MG63 (cell line): ENCODE measurements at places on chromosomes 4 and X. TPM values are rescaled to one million over a fixed set of nuclear protein-coding genes. Genes with fewer than 3 reads are reported as not detected.

- DNase-seq, result peak; percentile 0
These were observed 96.5 kb downstream of the CHRDL1 start for GRCh38 chrX:110699109-110699508.

DNA sequence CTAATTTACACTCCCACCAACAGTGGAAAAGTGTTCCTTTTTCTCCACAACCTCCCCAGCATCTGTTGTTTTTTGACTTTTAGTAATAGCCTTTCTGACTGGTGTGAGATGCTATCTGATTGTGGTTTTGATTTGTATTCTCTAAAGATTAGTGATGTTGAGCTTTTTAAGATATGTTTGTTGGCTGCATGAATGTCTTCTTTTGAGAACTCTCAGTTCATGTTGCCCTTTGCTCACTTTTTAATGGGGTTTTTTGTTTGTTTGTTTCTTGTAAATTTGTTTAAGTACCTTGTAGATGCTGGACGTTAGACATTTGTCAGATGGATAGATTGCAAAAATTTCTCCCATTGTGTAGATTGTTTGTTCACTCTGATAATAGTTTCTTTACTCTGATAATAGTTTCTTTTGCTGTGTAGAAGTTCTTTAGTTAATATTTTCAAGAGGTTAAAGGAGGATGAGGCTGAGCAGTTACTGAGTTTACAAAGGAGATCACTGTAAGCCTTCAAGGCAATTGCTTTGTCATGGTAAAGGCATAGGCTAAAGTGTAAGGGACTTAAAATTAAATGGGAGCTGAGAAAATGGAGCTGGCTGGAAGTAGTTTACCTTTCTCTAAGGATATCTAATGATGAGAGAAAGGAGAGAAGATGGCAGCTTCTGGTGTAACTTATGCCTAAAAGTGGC lies 323.4 kb downstream of the PCDH7 start:
- DNase-seq, result no peak

DNA sequence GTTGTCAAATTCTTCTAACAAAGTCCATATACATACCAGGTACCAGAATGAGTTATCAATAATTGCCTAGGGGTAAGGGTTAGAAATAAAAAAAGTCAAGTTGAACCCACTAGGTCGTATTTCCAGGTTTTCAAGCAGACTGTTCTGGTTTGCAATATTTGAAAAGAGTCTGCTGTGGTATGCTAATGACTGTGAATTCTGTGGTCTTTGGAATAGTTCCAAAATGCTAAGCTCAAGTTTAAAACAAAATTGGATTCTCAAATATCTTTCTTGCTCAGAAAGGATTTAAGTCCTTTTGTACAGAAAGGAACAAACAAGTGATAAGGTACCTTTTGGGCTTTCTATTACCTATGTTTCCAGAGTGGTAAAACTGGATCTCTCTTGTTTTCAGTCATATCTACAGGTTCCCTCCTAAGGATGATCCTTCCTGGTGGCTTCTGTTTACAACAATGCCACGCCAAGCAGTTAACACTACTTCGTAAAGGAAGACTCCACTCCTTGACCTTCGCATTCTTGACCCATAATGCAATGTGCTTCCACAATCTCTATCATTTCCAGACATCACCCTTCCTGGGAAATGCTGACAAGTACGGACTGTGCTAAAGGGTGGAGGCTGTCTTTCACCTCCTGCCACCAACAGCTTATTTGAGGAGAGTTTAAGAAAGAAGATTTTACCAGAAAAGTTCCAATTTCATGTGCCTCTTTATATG lies 531.7 kb upstream of the FTHL17 start:
- no peak for DNase-seq

DNA sequence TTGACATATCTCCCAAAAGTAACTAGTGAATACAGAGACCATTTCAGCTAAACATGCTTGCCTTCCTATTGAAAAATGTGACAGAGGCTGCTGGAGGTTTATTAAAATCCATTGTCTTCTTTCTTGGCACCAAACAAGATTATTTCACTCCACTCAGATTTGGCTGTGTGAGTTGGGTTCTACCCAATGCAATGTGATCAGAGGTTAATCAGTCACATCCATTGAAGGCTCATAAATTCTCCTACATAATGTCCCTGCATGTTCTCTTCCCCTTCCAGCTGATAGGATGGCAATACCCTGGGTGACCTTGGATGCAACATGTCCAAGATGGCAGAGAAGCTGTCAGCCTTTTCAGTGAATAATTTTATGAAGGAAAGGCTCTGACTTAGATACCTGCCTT lies 54.5 kb downstream of the TKTL2 start:
- DNase-seq, result no peak

DNA sequence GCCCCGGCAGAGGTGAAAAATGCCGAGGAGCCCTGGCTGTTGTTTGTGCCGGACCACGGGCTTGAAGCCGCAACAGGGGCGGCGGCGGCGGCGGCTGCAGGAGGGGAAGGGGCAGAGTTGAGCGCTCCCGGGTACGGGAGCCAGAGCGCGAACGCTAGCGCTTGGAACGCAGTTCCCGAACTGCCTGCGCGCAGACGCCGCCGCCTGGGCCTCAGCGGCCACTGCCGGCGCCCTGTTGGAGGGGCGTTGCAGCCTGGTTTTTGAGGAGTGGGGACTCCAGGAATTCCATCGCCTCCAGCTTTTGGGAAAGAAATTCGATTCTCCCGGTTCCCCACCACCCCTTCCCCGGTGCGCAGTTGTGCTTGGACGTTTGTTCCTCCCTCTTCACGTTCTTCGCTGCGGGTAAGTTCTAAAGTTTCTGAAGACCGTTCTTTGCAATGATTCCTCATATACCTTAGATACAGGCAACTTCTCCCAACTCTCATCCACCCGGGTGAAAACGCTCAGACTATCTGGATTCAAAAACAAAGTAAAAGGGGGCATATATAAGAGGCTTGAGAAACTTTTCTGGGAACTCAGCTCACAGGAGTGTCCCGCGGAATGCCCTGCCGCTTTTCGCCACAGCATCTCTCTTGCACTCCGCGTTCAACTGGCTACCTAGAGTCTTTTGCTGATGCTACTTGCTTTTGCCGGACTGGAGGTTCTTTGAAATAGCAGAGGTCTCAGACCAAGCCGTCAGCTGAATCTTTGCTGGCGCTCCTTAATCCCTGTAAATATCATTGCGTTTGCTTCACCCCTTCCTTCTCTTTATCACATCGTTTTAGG lies 1.0 kb downstream of the FAT4 start:
- DNase-seq, result peak; percentile 61

DNA sequence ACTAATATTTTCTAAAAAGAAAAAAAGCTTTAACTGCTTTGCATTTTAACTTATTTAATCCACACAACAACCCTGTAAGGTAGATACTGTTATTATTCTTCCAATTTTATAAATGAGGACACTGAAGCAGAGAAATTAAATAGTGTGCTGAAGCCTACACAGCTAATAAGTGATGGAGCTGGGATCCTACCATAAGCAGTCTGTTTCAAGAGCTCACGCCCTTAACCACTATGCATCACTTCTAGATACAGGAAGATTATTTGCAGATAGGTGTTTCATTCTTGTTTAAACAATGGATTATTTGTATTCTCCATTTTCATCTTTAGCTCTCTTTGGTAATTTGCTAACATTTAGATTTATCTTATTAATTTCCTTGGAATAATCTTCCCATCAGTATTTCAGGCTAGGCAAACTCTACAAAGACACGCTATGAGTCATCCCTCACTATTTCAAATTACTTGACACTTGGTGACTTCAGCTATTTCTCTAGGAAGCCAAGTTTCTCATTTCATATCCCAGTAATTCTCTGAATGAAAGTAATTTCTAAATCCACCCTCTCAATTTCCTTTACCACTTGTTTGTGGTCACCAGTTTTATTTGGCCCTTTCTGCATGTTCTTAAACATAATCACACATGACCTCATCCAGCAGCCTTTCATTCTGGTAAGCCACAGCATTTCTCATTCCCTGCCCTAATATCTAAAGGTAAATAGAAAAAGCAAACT lies 67.3 kb downstream of the ASB9 start:
- DNase-seq, result peak; percentile 1

GRCh38 chrX:144840616-144841015 lies 406.7 kb upstream of the SPANXN1 start:
- no peak for DNase-seq

DNA sequence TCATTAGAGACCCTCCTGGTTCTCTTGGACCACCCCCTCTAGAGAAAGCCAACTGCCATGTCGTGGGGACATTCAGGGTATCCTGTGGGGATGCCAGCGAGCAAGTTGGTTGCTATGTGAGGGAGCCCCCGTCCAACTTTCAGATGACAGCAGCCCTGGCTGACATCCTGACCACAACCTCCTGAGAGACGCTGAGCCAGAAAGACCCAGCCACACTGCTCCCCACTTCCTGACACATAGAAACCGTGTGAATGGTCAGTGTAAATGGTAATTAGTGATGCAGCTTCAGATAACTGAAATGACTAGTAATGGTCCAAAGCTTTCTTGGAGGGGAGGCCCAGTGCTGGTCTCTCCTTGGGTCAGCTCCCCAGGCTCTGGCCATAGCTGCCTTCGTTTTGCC lies 10.8 kb downstream of the CLCN4 start:
- no peak for DNase-seq

- no peak for DNase-seq
These were observed 14.2 kb upstream of the C4orf51 start for GRCh38 chr4:145665773-145666172.

GRCh38 chrX:102968216-102968615 lies 31.1 kb downstream of the RAB40AL start:
- DNase-seq, result peak; percentile 10

GRCh38 chrX:141924293-141924692 lies 20.6 kb downstream of the MAGEC1 start:
- DNase-seq, result no peak

GRCh38 chrX:50812995-50813842 lies 775 bp downstream of the SHROOM4 start:
- peak; percentile 43 for DNase-seq

DNA sequence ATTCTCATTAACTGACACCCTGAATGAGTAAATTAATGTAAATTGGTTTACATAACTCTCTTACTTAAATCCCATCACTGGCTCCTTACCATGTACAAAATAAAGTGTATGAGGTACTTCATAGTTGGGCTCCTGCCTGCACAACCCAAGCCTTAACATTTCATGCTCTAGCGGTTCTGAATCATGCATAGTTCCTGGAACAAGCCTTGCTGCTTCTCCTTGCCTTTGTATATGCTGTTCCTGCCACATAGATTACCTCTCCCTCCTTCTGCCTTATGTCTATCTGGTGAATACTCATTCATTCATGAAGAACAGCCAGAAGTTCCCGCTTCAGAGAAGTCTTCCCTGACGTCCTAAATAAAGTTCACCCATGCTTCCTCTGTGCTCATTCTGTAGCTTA lies 594.7 kb downstream of the SMARCA1 start:
- no peak for DNase-seq

DNA sequence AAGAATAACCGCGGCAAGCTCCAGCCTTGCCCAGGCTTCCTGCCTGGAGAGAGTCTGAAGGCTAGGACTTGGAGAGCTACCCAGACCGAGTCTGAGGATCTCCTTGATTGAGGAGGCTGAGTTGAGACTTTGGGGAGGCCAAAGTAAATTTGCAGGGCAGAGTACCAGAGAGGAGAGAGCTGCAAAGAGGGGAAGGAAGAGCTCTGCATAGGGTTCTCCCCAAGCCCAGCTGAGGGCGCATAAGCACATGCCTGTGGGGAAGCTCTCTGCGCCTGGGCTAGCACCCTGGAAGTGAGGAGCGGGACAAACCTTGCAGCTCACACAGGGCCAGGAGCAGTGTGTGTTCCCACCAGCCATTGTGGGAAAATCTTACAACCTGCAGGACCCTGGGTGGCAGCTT lies 56.1 kb downstream of the FAM193A start:
- DNase-seq, result no peak

GRCh38 chr4:15476396-15476795 lies 6.7 kb downstream of the CC2D2A start:
- DNase-seq, result no peak

- no peak for DNase-seq
These were observed 48.5 kb upstream of the ZNF157 start for GRCh38 chrX:47321823-47322371.

DNA sequence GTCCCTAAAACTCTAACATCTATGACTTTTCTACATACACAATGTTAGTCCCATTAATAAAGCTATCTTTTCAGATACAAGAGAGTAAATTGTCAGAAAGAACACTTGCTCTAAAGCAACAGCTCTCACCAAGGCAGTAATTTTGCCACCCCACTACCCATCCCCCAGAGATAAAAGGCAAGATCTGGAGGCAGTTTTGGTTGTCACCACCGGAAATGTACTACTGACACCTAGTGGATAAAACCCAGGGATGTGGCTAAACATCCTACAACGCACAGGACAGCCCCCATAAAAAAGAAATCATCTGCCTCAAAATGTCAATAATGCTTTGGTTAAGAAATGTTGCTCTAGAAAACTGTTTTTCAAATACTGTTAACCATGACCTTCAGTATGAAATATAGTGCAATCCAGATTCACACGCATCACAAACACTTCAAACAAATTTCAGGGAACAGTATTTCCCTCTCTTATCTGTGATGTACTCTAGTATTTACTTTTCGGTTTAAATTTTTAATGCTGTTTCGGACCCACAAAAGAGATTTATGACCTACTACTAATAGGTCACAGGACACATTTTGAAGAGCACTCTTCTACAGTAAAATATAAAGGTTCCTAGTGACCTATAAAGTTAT lies 5.1 kb downstream of the FBXL5 start:
- peak; percentile 11 for DNase-seq

GRCh38 chr4:55770662-55771061 lies 48.9 kb upstream of the EXOC1L start:
- DNase-seq, result no peak

DNA sequence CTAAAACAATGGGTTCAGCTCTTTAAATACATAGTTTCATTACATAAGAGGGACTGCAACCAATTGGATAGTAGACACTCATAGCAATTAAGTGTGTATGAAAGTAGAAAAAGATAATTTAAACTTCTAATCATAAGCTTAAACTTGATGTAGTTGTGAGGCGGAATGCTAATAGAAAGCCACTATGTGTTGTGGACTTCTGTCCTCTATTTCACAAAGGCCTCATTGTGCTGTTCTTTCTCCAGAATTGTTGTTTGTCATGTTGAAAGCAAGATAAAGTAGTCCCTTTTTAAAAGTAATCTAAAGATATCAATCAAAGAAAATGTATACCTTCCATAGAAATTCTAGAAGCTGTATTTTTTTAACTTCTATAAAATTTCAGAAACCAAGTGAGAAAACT lies 329.4 kb downstream of the KLHL4 start:
- DNase-seq, result no peak

The ATP1B4 gene
- not detected in 2 replicates for total RNA-seq

The HTRA3 gene
- 0.15 and 1.3 TPM in 2 replicates for total RNA-seq

The NDNF gene
- not detected in 2 replicates for total RNA-seq

The FAAH2 gene
- total RNA-seq, result not detected in 2 replicates
